Stimulated activated CD4-positive, alpha-beta T cell treated with anti-CD3 and anti-CD28 coated beads, TNF-alpha, amount 100 ng/mL, for 1 hour (primary cell): ENCODE measurements at places on chromosomes 1 and 21.

DNA sequence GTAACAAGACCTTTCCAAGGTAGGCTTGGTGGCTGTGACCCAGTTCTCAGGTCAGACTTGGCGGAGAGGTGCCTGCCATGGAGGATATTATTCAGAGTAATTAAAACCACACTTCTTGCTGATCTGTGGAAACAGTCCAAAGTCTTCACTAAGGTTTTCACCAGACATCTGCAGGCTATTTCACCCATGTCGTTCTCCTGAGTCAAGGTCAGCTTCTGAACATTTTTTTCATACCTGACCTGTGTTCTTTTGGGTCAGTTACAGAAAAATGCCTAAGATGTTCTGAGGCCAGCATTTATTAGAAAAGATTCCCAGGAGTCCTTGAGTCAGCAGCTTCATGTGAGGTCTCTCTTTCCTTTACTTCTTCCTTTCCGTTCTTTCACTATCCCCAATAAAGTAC, 54.9 kb downstream of the RGL1 start:
- no peak for DNase-seq

GRCh38 chr1:170593173-170594011, 61.4 kb downstream of the GORAB start:
- no peak for DNase-seq

DNA sequence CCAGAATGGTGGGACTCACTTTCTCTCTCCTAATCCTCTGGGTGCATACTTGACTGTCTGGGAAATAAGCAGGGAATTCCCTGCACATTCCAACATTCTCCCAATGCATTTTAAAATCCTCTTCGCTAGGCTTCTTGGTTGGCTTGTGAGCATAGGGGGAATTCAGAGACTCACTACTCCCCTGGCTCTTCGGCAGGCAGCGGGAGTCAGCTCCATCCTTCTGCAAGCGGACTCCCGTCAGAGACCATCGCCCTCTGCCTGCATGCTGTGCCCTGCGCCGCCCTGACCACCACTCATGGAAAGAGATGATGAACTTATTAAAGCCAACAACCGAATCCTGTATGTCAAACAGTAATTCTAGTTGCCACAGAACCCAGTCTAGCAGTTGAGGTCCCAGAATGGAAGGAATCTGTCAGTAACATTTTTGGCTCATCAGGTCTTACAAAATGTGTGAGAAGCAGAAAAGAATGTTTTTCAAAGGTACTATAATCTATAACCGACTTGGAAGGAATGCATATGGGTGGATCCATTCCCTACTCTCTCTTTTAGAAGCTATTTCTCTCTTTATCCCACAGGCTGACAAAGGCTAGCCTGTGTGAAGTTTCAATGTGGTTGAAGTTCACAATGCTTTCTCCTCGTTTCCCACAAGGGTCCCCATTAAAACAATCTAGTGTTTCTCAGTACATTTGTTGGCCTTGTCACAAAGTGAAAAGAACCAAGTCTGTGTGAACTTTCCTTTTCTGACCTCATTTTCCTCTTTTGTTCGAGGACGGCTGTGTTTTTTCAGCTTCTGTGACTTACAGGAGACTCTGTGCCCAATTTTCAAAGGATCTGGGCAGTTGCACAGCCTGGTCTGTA, 119.1 kb upstream of the ADAR start:
- DNase-seq, result no peak

- no peak for DNase-seq
Observed at GRCh38 chr1:54664364-54664763, 22.8 kb downstream of the MROH7 start.

DNA sequence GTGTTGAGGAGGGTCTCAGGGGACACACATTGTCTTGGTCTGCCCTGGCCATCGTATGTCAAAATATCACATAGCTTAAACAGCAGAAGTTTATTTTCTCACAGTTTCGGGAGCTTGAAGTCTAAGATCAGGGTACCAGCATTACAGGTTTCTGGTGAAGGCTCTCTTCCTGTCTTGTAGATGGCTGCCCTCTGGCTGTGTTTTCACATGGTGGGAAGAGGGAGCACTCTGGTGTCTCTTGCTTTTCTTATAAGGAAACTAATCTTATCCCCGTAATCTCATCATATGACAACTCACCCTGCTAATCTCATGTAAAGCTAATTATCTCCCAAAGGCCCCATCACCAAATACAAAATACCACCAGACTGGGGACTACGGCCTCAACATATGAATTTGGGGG, 246.9 kb upstream of the ST6GALNAC5 start:
- DNase-seq, result no peak

DNA sequence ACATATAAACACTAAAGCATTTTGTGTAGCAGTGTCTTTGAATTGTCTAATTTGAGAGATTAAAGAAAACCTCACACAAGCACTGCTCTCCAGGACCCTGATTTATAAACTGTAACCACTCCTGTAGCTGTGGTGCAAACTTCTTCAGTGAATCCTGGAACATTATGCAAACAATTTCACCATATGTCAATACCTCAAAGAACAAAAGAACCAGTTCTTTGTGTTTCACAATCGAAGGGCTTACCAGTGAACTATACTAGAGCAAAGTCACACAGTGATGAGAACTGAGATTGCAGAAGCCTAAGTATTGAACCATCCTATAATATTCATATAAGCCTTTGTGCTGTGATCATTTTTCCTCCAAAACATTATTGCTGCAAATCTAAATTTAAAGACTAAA, 21.5 kb downstream of the DPH5 start:
- no peak for DNase-seq

GRCh38 chr21:42850463-42850862, 28.9 kb downstream of the WDR4 start:
- no peak for DNase-seq

GRCh38 chr1:210311726-210312493, 16.8 kb upstream of the HHAT start:
- DNase-seq, result no peak

- no peak for DNase-seq
Observed at GRCh38 chr1:111739925-111740765, 950 bp upstream of the INKA2 start.

DNA sequence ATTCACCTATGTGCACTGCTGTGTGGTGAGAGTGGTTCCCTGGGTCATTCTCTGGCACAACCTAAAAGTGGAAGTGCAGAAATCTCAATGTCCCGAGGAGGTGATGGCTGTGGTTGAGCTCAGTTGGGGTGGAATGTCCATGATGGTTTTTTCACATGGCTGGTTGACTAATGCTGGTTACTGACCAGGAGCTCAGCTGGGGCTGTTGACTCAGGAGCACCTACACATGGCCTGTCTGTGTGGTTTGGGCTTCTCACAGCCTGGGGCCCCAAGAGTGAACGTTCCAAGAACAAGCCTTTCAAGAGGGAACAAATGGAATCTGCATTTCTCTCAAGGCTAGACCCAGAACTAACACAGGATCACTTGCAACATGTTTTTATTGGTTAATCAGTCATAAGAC, 6.4 kb upstream of the KANK4 start:
- DNase-seq, result no peak

DNA sequence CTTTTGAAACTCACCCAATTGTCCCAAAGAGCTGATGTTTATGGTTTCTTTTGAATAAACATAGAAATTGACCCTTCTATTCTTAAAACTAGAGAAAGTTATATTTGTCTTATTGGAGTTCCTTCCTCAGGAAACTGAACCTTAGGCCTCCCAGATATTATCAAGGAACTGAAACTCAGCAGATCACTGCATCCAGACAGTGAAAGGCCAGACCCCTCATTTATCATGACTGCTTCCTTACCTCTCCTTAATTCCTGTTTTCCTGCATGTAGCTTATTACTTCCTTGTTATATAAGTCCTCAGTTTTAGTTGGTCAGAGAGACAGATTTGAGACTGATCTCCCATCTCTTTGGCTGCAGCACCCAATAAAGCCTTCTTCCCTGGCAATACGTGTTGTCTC, 27.5 kb downstream of the SLC22A15 start:
- DNase-seq, result no peak

DNA sequence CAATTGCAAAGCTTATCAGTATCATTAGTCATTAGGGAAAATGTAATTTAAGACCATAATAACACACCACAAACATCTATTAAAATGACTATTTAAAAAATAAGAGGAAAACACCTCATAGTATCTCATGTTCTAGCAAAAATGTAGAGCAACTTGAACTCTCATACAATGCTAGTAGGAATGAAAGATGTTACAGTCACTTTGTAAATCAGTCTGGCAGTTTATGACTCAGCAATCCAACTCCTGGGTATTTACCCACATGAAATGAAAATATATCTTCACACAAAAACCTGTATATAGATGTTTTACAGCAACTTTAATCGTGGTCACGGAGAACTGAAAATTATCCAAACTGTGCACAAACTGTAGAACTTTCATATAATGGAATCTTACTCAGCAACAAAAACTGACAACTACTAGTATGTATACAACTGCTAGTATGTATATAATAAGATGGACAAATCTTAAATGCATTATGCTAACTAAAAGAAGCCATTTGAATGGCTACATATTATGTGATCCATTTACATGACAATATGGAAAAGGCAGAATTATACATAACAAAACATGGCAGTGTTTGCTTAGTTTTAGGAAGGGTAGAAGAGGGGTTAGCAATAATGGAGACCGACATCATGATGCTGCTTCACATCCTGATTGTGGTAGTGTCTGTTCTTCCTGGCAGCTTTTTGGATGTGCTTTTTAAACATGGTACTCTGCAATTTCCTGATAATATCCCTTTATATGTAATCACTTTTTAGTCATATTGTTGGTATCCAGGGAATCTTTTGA, 267.0 kb downstream of the KCTD3 start:
- DNase-seq, result no peak

- DNase-seq, result no peak
Observed at GRCh38 chr1:38929476-38929875, 12.2 kb downstream of the RHBDL2 start.

DNA sequence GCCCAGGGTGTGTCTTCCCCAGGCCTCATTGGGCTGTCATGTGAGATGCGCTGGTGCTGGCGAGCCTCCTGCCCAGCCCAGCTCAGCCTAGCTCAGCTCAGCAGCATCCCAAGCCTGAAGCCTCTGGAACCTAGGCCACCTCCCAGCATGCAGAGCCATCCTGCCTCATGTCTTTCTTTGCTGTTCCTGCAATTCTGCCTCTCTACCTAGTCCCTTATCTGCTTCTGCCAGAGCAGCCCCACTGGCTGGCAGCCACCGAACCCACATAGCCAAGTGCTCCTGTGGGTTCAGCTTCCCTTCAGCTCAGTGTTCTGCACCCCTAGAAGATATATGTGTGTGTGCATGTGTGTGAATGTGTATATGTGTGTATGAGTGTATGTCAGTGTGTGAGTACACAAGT, 291.5 kb upstream of the VAMP3 start:
- DNase-seq, result no peak

GRCh38 chr1:186304982-186305949, 69.8 kb downstream of the TPR start:
- DNase-seq, result no peak

GRCh38 chr1:11940260-11940921, 5.9 kb downstream of the PLOD1 start:
- DNase-seq, result no peak

DNA sequence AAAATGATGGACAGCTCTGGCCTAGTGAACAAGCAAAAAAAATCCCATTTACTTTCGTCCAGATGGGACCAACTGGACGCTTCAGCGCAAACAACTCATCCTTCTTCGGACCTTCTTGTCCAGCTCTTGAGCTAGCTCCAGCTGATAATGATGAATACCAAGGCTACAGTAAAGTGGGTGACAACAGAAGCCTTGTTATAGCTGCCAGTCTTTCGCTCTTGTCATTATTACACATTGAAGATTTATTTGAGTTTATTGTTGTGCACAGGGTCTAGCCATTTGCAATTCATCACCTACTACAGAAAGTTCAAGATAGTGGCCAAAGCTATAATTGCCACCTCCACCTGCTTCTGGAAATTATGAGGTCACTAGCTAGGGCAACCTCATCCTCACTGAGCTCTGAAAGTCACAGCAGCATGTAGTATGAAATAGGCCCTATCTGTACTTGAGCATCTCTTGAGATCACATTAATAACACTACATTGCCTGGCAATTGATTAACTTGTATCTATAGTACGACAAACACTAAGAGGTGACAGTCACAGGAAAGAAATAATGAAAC, 76.9 kb downstream of the GPATCH2 start:
- DNase-seq, result no peak

- no peak for DNase-seq
Observed at GRCh38 chr1:46493316-46494032, 3.8 kb downstream of the DMBX1 start.

- DNase-seq, result no peak
Observed at GRCh38 chr1:8809342-8809736, 8.1 kb downstream of the RERE start.

DNA sequence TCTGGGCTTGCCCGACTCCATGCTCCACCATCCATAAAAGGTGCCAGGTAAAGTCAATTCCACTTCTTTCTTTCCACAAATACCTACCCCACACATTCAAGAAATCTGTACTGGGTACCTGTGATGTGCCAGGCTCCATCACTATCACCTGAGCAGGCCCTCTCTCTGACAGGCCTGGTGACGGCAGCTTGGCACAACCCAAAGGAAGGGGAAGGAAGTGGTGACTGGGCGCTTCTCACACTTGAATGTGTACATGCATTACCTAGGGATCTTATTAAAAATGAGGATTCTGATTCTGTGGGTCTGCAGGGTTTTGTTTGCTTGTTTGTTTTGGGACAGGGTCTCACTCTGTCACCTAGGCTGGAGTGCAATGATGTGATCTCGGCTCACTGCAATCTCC, 7.5 kb downstream of the HTR1D start:
- no peak for DNase-seq

GRCh38 chr21:38800924-38801744, 4.6 kb upstream of the ETS2 start:
- DNase-seq, result no peak

GRCh38 chr1:205939690-205940330, 3.4 kb downstream of the SLC26A9 start:
- no peak for DNase-seq

GRCh38 chr1:91836331-91837040, 49.5 kb downstream of the TGFBR3 start:
- DNase-seq, result no peak

- no peak for DNase-seq
Observed at GRCh38 chr1:229029879-229030235, 241.1 kb upstream of the RAB4A start.

GRCh38 chr21:25350056-25350455, 257.2 kb downstream of the MRPL39 start:
- no peak for DNase-seq

GRCh38 chr21:31235671-31236450, 108.2 kb downstream of the TIAM1 start:
- no peak for DNase-seq

DNA sequence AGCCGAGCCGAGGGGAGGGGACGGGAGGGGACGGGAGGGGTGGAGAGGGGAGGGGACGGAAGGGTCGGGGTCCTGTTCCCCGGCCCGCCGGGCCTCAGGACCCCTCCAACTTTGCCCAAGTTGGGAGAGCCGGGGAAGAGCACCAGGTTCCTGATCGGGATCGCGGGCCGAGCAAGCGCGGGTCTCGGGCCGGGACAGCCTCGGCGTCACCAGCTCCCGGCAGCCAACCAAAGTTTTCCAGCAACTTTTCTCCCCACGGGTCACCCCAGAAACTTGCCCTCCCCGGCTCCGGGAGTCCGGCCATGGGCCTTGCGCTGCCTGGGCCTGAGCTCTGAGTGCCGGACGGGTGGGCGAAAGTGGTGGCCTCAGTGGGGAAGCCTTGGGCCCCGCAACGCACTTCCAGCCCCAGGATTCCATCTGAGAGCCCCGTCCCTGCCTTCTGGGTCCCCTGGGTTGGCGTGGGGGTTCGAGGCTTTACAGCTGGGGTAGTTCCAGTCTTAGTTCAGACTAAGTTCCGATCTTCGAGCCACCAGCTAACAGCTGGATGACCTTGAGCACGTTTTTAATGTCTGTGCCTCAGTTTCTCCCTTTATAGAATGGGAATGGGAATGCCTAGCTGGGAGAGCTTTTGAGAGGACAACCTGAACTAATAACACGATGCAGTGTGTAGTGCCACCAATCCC, 458 bp downstream of the ZC3H12A start:
- no peak for DNase-seq
